Frontal cortex (tissue), 4 donors: ENCODE measurements at places on chromosomes 5 and 9. TPM values are rescaled to one million over a fixed set of nuclear protein-coding genes. Genes with fewer than 3 reads are reported as not detected.

DNA sequence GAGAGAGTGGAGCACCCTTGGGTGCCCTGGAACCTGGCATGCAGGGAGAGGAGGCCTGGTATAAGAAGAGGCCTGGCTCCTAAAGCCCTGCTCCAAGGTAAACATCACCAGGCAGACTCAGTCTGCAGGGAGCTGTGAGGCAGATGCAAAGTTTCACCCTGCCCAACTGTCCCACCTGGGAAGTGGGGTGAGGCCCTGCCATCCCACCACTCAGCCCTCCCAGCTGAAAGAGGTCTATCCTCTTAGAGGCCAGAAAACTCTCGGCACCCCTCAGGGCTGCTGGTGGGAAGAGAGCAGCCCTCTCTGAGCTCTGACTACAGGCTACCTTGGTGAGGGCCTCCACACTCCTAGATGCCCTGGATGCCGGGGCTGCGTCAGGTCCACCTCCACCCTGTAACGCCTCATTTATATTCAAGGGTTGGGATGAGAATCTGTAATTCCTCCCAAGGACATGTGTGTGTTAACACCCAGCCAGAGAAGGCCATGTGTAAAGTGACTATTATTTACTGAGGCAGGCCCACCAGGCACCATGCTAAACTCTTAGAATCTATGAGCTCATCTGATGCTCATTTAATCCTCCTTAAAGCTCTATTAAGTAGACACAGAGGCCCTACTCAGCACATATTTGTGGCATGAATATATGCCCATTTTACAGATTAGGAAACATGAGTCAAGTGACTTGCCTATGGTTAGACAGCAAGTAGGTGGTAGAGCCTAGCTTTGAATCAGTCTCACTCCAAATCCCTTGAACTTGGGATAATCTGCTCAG, 205.9 kb downstream of the FSTL4 start:
- no peak for DNase-seq

Gene UBE2QL1
- total RNA-seq = 39.1 TPM

- DNase-seq = no peak
These were observed 24.7 kb upstream of the LECT2 start for GRCh38 chr5:135979510-135979909.

DNA sequence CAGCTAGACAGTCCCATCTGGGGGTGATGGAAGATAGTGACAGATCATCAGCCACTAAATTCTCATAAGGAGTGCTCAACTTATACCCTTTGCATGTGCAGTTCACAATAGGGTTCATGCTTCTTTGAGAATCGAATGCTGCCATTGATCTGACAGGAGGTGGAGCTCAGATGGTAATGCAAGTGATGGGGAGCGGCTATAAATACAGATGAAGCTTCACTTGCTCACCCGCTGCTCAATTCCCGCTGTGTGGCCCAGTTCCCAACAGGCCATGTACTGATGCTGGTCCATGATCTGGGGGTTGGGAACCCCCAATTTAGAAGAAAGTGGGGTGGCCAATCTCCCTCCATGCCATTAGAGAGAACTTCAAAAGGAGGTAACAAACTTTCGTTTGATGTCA, 44.9 kb upstream of the ZNF462 start:
- no peak for DNase-seq
